Posterior cingulate gyrus (tissue), 11 donors: ENCODE measurements at places on chromosomes 5 and 9.

DNA sequence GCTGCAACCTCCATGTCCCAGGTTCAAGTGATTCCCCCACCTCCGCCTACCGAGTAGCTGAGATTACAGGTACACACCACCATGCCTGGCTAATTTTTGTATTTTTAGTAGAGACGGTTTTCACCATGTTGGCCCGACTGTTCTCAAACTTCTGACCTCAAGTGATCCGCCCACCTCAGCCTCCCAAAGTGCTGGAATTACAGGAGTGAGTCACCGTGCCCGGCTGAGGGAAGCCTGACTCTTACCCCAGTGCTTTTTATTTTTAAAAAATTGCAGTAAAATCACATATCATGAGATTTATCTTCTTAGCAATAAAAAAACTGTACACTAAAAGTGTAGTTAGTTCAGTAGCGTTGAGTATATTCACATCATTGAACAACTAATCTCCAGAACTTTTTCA, 105.3 kb downstream of the SLIT3 start:
- DNase-seq = no peak

DNA sequence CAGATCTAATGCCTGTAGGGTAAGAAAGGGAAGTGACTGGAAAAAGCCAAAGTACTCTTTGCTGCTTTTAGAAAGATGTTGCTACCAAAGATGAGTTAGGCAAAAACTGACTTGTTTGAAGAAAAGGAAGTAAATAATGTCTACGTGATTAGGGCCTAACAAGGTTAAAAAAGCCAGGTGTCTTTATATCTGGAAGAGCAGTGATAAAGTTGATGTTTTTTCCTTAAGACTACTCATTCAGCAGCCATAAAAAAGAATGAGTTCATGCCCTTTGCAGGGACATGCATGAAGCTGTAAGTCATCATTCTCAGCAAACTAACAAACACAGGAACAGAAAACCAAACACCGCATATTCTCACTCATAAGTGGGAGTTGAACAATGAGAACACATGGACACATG, 13.5 kb upstream of the AMACR start:
- no peak for DNase-seq

GRCh38 chr9:134475011-134475790, 148.9 kb downstream of the RXRA start:
- no peak for DNase-seq

DNA sequence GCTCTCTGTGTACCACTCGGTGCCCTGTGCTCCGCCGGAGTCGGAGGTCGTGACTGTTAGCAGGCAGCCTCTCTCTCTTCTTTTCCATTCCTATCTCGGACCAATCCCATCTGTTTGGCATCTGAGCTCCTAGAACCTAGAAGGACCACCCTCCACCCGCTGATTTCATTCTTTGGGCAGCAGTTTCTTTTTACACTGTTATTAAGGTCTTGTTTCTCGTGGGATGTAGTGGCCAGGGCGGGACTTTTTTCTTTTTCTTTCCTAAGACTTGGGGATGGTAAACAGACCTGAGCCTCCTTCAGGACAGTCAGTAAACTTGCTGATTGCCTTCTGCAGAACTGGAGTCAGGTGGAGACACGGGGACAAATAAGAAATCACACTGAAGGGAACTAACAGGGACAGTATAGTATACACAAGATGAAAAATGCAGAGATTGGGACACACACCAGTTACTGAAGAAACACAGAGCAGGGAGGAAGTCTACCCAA, 500 bp downstream of the URM1 start:
- no peak for DNase-seq

GRCh38 chr5:75395277-75395676, 58.3 kb downstream of the HMGCR start:
- DNase-seq = no peak

- no peak for DNase-seq
Observed at GRCh38 chr5:15938961-15939360, 240.6 kb downstream of the MARCHF11 start.

GRCh38 chr5:87524217-87524616, 111.5 kb upstream of the CCNH start:
- no peak for DNase-seq

DNA sequence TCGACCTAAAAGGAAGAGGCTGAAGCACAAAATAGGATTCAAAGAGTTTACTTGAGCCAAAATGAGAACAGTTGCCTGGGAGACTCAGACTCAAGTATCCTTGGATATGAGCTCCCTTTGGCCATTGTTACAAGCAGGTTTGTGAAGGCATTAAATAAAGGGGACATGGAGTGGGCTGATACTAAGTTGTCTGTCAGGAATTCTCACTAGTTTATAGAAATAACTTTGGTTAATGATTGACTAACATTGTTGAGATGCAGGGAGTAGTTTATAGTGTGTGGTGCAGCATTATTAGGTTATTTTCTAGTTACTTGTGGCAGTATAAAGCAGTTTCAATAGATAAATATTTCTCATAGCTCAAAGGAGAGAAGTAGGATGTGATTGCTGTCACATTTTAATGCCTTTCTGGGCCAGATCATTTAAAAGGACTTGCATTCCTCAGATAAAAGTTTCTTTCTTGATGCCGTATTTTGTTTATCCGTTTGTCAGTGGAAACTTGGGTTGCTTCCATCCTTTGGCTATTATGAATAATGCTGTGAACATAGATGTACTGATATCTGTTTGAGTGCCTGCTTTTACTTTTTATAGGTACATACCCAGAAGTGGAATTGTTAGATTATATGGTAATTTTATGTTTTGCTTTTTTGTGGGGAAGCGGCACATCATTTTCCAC, 9.1 kb downstream of the AP3S1 start:
- no peak for DNase-seq

- no peak for DNase-seq
Observed at GRCh38 chr9:137157618-137158415, 12.0 kb downstream of the LRRC26 start.

- DNase-seq = no peak
Observed at GRCh38 chr9:107367727-107368502, 84.8 kb downstream of the RAD23B start.

DNA sequence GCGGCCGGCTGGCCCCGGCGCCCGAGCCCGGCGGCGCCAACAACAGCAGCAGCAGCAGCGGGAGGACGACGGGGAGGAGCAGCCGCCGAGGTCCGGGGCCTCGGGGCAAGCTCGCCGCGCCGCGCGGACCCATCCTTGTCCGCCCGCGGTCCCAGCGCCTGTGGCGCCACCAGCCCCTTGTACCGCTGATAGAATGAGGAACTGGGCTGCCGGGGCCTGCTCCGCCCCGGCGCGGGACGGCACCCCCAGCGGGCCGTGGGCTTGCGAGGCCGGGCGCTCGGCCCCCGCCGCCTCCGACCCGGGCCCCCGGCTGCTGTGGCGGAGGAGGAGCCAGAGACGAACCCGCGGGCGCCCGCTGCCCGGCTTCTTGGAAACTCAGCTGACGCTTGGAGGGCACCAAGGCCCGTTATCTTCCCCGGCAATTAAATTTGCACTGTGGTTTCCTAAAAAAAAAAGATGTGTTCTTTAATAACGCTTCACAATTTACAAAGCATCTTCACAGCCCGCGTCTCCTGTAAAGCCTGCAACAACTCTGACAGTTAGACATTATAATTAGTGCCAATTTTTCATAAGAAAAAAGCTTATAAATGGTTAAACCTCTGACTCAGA, at the start of gene ARSB:
ARSB (minus strand) TSS at position 195 of the 609 bp plus-strand sequence; CDS start at position 133, 62 bp downstream.
- peak; percentile 79 for DNase-seq

GRCh38 chr9:135287627-135288026, 192.0 kb upstream of the PPP1R26 start:
- no peak for DNase-seq

DNA sequence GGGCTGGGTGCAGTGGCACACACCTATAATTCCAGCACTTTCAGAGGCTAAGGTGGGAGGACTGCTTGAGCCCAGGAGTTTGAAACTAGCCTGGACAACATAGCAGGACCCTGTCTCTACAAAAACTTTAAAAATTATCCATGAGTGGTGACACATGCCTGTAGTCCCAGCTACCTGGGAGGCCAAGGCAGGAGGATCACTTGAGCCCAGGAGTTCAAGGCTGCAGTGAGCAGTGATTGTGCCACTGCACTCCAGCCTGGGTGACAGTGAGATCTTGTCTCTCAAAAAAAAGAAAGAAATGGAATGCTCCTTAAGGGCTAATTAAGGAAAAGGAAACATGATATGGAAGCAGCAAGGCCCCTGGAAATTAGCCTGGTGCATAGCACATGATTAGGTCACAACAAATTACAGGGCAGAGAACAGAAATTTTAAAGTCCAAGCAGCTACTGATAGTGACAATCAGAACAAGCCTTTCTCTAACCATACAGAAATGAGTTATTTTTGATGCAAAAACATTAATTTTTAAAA, 19.5 kb downstream of the ANKH start:
- no peak for DNase-seq

DNA sequence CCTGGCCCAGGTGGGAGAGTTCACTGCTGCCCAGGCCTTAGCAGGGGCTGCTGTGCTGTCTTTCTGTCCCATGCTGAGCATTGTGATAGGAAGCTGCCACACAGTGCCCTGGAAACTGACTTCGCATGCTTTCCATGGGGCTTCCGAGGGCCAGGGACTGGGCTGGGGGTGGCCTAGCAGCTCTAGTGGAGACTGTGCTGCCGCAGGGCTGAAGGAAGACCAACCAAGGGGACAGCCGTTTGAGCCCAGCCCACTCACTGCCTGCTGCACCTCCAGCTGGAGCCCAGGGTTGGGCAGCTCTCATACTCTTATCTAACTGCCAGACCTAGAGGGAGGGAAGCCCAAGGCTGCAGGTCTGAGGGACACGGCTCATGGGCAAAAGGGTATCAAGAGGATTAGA, 79.2 kb downstream of the RGS3 start:
- DNase-seq = peak; percentile 68

GRCh38 chr5:95633671-95634070, 12.9 kb upstream of the RFESD start:
- no peak for DNase-seq

DNA sequence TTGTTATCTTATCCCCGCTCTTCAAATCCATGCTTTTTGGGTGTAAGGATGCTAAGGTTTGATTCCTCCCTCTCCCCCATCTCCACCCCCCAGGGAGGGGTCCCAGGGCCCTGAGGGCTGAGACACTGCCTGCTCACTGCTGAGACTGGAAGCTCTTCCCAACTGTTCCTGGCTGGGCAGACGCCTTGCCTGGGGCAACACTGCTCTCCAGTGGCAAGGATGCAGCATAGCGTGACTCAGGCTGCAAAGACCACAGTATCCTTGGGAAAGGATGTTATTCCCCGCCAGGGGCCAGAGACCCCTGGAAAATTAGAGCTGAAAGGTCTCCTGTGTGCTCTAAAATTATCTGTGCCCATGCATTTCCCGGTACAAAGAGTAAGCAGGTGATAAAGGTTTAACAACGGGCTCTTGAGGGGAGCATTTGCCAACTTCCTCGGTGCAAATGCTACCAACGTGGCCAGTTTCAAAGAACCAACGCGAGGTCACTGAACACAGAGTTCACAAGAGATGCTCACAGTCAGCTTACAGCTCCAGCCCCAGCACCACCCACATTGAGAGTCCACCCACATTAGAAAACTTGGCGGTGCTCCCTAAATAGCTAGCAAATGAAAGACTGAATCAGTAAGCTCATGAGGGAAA, 271.9 kb downstream of the NSG2 start:
- peak; percentile 66 for DNase-seq

GRCh38 chr5:141762790-141763368, 80.8 kb upstream of the ARAP3 start:
- DNase-seq = no peak

- DNase-seq = no peak
Observed at GRCh38 chr5:146467760-146468159, 20.6 kb downstream of the TCERG1 start.

DNA sequence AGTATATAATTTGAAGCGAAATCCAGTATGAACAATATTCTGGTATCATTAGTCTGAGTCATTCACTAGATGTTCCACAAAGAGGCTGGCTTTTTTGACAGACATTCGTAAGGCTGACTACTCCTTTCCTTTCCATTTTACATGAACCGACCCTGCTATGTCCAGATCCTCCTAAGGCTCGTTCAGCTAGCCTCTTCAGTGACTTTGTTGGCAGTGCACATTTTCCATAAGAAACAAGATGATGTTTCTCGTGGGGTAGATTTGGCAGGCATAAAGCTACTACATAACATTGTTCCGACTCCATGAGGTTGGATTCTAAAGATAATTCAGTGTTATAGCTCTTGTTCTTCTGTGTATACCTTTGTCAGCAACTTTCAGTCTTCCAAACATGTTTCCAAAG, 49.0 kb downstream of the ZNF462 start:
- no peak for DNase-seq
